ENCODE measurements at places on chromosomes 11 and 22.

- DNase-seq = peak; percentile 89
Measured at GRCh38 chr22:31107178-31107893, at the start of gene SELENOM. Gene SELENOM (minus strand): TSS chr22:31107568. CDS start chr22:31107505, 63 bp downstream.

- peak; percentile 75 for DNase-seq
Measured at GRCh38 chr22:24727218-24727851, 47.2 kb downstream of the PIWIL3 start.

GRCh38 chr22:20316217-20316843 lies 3.5 kb downstream of the DGCR6L start:
- no peak for DNase-seq

- no peak for DNase-seq
Measured at GRCh38 chr11:8719721-8720120, 37.1 kb downstream of the RPL27A start.

All from RWPE1 (cell line).